Activated naive CD4-positive, alpha-beta T cell treated with anti-CD3 and anti-CD28 coated beads, Interleukin-2, amount 50 U/mL, for 72 hours (primary cell): ENCODE measurements at places on chromosomes 2 and 18. TPM values are rescaled to one million over a fixed set of nuclear protein-coding genes. Genes with fewer than 3 reads are reported as not detected.

Gene SERPINB3
- total RNA-seq = not detected

Gene RPIA
- total RNA-seq = 51.0 TPM

Gene TPRKB
- total RNA-seq = 48.6 TPM

Gene TSGA10
- 5.2 TPM for total RNA-seq

Gene NR4A2
- 134 TPM for total RNA-seq

Gene CAPN13
- total RNA-seq = not detected

Gene LONRF2
- total RNA-seq = 0.04 TPM

DNA sequence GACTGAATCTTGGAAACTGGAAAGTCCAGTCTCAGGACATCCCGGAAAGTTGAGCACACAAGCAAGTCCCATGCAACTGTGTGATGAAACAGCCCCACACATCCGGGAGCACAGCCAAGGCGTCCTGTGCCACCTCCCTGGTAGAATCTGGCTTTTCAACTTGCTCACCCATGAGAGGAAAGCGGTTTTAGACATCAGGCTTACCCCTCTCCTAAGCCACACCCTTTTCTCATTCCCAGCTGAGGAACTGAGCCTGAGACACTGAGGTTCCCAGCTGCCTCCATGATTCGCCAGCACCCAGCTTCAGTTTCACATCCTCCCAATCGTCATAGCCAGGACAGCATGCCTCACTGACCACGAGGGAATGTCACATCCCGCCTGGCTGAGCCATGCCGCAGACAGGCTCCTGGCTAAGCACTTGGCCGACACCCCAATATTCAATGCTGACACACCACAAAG is 60.3 kb downstream of the STEAP3 start:
- no peak for DNase-seq

DNA sequence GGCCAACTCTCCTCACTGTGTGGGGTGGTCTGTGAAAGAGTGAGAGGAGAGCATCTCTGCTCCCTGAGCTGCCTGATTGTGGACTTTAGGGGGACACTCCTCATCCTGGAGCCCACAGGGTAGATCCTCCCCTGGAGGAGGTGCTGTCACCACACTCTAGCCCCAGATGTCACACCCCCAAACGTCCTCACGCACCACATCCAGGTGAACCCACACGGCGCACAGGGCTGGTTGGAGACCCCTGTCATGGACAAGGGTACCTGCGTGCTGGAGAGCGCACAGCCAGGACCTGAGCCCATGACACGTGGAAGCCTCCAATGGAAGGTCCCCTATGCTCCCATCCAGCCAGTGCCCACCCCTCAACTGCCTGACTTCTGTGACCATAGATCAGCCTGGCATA is 10.5 kb downstream of the AGXT start:
- no peak for DNase-seq

DNA sequence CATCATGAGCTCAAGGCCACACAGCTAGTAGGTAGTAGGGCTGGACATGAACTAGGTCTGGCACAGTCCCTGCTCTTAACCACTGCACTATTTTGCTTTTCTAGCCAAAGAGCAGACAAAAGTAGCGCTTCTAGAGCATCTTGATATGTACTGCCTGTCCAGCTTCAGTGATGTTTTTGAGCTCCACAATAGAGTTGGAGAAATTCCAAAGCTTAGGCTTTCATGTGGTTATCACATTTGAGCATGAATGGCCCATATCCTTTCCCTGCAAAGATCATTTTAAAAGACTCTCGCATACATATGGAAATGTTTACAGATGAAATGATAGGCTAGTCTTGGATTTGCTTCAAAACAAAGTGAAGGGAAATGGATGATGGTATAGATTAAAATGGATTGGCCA is 128.7 kb downstream of the MAP3K20 start:
- no peak for DNase-seq

DNA sequence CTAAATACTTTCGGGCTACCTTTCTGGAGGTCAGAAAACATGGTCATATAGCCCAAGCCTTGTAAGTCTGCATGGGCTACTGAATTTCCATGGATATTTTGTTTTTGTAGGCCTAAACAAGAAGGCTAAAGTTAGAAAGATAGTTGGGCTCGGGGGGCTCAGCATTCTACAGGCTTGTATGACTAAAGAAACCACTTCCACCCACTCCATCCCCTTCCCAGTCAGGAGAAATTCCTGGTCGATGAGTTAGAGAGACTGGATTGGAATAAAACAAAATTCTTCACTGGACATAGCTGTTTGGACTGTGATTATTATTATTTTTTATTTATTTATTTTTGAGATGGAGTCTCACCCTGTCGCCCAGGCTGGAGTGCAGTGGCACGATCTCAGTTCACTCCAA is 539.4 kb upstream of the TNP1 start:
- DNase-seq = no peak

DNA sequence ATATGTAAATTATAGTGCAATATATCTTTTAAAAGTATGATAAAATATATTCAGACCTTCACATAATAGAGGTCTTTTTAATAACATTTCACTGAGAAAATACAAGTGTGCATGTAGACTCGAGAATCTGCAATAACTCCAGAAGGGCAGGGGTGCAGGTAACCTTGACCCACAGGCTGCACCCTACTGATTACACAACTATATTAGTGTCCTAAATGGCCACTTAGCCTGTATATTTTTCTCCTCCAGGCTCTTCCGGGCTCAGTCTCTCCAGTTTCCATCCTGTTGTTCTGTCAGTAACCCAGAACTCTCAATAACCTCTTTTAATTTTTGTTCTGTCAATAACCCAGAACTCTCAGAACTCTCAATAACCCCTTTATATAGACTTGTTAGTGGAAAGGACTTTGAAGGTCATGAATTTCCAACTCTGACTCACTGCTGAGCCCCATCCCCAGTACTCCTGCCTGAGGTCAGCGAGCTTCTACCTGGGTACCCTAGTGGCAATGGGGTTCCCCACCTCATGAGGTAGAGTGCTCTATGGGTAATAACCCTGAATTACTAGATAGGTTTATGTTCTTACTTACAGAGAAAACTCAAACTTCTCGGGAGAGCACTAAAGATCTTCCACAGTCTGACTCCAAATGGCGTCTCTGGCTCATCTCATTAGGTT is 8.4 kb upstream of the TTR start:
- no peak for DNase-seq

GRCh38 chr2:20664431-20665242 is 2.3 kb upstream of the GDF7 start:
- DNase-seq = no peak

GRCh38 chr2:28054916-28055315 is 164.4 kb downstream of the BABAM2 start:
- DNase-seq = no peak

DNA sequence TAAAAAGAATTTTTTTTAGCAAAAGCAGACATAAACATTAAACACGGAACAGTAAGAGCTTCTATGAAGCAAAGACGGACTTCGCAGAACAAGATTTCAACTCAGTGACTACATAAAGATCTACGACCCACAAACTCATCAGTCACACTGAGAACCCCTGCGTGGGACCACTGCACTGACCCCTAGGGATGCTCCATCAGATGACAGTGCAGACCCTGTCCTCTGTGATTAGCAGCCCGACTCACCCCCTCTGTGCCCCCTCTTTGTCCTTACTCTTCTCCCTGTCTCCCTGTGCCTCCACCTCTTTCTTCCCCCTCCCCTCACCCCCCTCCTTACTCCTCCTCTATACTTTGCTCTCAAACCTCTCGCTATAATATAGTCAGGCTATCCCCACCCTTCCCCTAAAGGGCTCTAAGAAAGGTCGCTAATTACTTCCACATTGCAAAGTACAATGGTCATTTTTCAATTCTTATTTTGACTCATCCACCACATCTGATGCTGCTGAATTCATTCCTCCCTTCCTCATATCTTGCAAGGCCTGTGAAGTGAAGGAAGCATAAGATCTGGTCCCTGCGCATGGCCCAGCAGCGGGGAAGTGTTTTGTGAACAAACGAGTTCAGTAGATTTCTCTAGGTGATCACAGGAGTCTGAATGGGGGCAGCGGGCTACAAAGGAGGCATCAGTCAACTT is 89.3 kb downstream of the CABYR start:
- DNase-seq = no peak

- no peak for DNase-seq
Observed at GRCh38 chr2:54966837-54967236, 83.4 kb downstream of the RTN4 start.

DNA sequence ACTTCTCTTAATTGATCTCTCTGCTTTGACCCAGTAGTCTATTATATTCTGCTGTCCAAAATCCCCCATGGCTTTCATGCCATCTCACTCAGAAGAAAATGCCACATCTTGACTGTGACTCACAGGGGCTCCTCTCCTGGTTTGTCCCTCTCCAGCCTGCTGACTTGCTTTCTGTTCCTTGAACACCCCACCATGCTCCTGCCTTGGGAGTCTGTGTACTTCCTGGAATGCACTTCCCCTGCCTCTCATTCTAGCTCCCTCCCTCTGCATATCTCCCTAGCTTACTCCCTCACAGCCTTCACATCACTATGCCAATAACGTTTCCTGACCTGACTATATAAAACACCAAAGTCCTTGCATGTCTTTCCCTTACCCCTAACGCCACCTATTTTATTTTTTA is 167.2 kb downstream of the TRIB2 start:
- DNase-seq = no peak

GRCh38 chr18:80171054-80171872 is 62.2 kb downstream of the ADNP2 start:
- DNase-seq = peak; percentile 81

- no peak for DNase-seq
Observed at GRCh38 chr2:164066095-164066494, 330.3 kb upstream of the FIGN start.

DNA sequence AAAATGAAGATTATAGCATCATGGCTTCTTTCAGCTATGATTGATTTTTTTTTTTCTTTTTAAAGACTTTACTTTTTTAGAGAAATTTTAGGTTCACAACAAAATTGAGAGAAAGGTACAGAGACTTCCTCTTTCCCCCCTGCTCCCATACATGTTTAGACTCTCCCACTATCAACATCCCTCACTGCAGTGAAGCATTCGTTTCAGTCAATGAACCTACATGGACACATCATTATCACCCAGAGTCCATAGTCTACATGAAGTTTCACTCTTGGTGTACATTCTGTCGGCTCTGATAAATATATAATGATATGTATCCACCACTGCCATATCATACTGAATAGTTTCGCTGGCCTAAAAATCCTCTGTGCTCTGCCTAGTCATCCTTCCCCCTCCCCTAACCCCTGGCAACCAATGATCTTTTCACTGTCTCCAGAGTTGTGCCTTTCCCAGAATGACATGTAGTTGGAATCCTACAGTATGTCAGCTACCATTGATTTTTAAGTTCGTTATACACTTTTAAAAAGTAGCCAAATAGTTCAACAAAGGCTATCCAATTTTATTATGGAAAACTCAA is 86.8 kb downstream of the GPD2 start:
- DNase-seq = no peak
